ENCODE measurements at places on chromosomes 12 and 14.
A peak's percentile ranks its signal among the peaks of the same experiment; 100 is the strongest.

DNA sequence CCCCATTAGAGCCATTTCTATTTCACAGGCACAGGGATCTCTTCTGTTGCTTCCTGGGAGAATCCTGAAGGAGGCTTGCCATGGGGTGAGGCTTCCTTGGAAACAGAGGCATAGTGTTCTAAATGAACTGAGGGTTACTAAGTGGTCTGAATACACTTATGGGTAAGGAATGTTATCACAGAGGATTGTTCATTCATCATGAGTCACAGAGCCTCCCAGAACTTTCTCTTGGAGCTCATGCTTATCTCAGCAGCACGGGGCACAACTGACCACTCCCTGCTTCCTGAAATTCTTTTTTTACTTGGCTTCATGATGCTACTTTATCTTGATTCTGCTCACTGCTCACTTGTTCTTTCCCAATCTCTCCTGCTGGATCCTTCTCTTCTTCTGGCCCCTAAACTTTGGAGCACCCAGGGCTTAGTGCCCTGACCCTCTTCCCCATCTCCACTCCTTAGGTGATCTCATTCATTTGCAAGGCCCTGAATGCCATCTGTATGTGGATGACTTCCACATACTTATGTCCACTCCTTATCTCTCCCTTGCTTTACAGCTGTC is 57.9 kb downstream of the ANO6 start:
- DNase-seq: peak; percentile 93

DNA sequence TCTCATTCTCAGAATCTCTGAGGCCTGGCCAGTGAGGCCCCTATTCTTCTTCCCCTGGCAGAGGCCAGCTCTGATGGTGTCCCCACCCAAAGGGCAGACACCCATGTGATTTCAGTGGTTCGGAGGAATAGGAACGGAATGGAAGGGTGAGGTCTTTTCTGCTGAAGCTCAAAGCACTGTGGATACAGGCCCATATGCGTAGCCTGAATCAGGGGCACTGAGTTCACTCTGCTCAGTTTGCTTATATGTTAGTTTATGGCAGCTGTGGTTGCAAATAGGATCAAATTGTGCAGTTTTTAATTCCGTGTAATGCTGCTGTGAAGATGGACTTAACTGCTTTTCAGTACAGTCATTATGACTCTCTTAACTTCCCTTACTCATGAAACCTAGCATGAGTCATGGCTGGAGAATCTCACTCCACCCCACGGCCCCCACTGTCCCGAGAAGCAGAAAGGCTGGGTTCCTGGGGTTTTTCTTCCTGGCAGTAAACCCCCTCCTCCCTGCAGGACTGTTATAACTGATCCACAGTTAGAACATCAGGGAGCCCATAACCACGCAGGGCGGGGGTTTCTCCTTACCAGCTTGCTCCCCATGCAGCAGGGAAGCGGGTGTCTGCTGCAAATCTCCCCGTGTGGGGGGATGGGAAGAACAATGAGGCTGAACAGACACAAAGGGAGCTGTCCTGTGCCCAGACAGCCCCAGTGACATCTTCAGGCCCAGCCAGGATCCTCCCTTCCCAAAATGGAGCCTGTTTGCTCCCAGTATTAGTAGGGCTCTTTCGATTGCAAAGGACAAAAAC is 122.7 kb downstream of the SLC38A6 start:
- DNase-seq: peak; percentile 99

GRCh38 chr14:20631023-20631879 is 10.2 kb downstream of the OR6S1 start:
- DNase-seq: peak; percentile 66

- DNase-seq: peak; percentile 84
Measured at GRCh38 chr14:31930493-31931240, 146.4 kb upstream of the ARHGAP5 start.

DNA sequence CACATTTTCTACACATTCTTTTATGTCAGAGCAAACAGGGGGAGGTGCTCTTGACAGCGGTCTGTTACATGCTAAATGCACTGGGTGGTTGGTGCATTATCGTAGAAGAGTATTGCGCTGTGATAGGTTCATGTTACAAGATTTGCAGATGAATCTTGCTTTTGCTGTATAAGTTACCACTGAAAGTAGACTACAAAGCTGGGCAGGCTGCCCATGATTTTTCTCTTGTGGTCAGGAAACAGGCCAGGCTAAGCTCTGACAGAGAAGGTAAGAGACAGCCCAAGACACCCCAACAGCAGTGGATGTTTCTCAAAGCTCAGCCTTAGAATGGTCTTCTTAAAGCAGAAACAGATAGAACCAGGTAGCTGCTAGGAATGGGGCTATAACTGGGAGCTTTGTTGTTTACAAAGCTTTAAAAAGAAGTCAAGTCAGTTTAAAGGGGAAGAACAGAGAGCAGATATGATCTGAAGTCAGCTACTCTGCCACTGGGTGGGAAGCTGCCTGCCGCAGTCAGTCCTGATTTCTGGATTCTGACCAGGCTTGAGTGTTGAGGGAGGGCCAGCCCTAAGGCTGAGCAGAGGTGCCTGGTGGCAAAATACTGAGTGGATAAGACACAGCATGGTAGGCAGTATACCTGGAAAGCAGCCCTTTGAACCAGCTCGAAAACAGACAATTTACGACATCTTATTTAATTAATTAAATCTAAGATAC is 9.4 kb downstream of the KCNA1 start:
- peak; percentile 79 for DNase-seq
